ENCODE measurements at places on chromosomes 11 and 22.

GRCh38 chr22:49325531-49326395, 501.9 kb downstream of the BRD1 start:
- H3K4me3 ChIP-seq = no peak overlapping the region
- no peaks in the 10 kb centered on the region for H3K27me3 ChIP-seq
- H3K4me1 ChIP-seq = no peaks in the 10 kb centered on the region
- H3K36me3 ChIP-seq = no peaks in the 10 kb centered on the region
- DNase-seq = peak; percentile 51

- DNase-seq = no peak
- no peaks in the 10 kb centered on the region for H3K27me3 ChIP-seq
- peak overlapping the region; percentile 89 for H3K27ac ChIP-seq
- no peak overlapping the region for H3K4me3 ChIP-seq
- H3K36me3 ChIP-seq = no peaks in the 10 kb centered on the region
Observed at GRCh38 chr11:19756675-19757475, 44.2 kb downstream of the NAV2 start.

DNA sequence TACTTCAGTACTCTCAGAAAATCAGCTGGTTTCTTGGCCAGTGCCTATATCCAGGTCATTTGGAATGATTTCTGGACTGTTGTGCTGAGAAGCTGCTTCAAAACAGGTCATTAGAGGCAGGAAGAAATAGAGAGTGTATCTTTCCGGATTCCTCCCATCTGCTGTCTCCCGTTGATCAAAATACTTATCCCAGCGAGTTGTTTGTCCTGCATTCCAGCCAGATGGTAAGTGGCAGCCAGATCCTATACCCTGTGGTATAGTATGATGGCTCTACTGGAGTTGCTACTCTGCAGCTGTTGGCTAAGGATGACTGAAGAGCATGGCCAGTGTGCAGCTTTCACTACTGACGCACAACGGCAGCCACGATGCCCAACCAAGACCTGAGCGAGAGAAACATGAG, 560.9 kb upstream of the ANO5 start:
- no peaks in the 10 kb centered on the region for H3K4me1 ChIP-seq
- DNase-seq = no peak
- no peaks in the 10 kb centered on the region for H3K27me3 ChIP-seq
- H3K4me3 ChIP-seq = no peak overlapping the region

DNA sequence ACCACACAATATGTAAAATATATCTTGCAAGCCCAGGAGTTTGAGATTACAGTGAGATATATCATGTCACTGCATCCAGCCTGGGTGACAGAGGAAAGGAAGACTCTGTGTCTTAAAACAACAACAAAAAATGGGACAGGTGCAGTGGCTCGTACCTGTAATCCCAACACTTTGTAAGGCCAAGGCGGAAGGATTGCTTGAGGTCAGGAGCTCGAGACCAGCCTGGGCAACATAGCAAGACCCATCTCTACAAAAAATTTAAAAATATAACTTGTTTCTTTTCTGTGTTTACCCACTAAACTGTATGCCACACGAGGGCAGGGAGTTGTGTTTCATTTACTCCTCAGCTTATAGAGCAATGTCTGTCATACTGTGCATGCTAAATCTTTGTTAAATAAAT, 3.1 kb downstream of the ZNF280A start:
- no peaks in the 10 kb centered on the region for H3K27me3 ChIP-seq
- H3K36me3 ChIP-seq = no peaks in the 10 kb centered on the region
- no peak overlapping the region for H3K4me3 ChIP-seq
- H3K27ac ChIP-seq = no peak overlapping the region

GRCh38 chr22:41523464-41524221, 20.6 kb downstream of the POLR3H start:
- H3K4me1 ChIP-seq = no peaks in the 10 kb centered on the region
- peak overlapping the region; percentile 87 for H3K27ac ChIP-seq
- H3K36me3 ChIP-seq = peaks cover 85% of the 10 kb centered on the region
- DNase-seq = no peak
- H3K4me3 ChIP-seq = no peak overlapping the region

DNA sequence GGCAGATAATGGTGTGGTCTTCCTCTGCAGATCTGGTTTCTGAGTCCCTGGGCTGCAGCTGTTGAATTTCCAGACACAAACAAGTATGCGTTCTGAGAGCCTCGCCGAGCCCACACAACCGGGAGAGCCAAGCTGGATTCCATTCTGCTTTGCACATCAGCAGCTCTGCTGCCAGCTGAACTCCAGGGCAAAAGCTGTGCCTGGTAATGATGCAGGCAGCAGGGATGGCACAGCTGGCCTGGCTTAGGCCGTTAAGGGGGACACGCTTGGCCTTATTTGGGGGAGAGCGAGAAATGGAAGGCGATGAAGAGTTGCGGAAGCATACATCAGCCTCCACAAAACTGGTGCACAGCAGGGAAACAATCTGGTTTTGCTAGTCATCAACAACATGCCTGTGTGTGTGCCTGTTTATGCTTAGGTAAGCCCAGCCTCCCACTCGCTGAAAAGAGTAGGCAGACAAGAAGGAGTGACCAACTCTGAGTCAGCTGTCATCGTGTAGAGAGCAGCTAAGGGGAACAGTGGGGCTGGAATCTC, 25.1 kb downstream of the ADAMTS8 start:
- no peaks in the 10 kb centered on the region for H3K4me1 ChIP-seq
- peak overlapping the region; percentile 89 for H3K27ac ChIP-seq
- no peak overlapping the region for H3K4me3 ChIP-seq
- H3K36me3 ChIP-seq = no peaks in the 10 kb centered on the region
- peak; percentile 69 for DNase-seq

- H3K4me3 ChIP-seq = no peak overlapping the region
- H3K27me3 ChIP-seq = no peaks in the 10 kb centered on the region
- peak overlapping the region; percentile 89 for H3K27ac ChIP-seq
Observed at GRCh38 chr22:42702675-42703074, 18.0 kb downstream of the A4GALT start.

- DNase-seq = no peak
- no peak overlapping the region for H3K4me3 ChIP-seq
- no peaks in the 10 kb centered on the region for H3K36me3 ChIP-seq
- H3K27me3 ChIP-seq = no peaks in the 10 kb centered on the region
Observed at GRCh38 chr22:23909296-23909898, 15.2 kb downstream of the MIF start.

DNA sequence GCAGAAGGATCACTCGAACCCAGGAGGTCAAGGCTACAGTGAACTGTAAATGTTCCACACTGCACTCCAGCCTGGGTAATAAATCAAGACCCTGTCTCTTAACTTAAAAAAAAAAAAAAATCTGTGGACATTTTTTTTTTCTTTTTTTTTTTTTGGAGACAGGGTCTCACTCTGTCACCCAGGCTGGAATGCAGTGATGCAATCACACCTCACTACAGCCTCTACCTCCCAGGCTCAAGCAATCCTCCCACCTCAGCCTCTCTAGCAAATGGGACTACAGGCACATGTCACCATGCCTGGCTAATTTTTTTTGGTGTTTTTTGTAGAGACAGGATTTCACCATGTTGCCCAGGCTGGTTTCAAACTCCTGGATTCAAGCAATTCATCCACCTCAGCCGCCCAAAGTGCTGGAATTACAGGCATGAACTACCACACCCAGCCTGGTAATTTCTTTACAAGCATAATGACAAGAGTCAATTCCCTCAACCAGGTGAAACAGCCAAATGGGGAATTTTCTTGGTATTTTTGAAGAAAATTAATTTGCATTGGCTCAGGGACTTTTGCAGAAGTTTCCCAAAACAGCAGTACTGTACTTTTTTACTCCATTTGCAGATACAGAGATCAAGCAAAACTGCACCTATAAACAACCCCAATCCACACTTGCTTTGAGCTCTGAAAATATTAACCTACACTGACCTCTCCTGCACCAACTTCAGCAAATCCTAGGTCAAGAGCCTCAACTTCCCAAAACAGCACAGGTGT, 44.0 kb downstream of the MRTFA start:
- no peak for DNase-seq
- no peaks in the 10 kb centered on the region for H3K4me1 ChIP-seq
- no peaks in the 10 kb centered on the region for H3K36me3 ChIP-seq
- H3K4me3 ChIP-seq = no peak overlapping the region
- H3K27ac ChIP-seq = no peak overlapping the region

DNA sequence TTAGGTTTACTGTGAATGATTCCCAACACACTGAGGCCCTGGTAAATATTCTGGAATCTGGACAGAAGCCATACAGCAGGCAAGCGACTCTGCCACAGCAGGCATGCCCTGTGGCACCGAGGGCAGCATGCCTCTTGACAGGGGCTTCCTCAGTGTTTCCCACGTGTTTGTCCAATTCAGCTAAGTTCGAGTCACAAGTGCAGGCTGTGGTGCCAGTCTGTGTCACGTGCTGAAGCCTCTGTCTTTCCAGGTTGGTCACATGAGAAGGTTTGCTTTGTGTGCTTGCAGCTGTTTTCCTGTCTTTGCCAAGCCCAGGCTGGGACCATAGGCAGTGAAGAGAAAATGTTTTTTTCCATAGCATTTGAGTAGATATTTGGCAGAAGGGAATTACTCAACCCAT, 2.4 kb upstream of the PPFIBP2 start:
- DNase-seq = peak; percentile 75
- H3K27ac ChIP-seq = peak overlapping the region; percentile 92
- peaks cover 33% of the 10 kb centered on the region for H3K4me1 ChIP-seq
- no peaks in the 10 kb centered on the region for H3K27me3 ChIP-seq
- H3K36me3 ChIP-seq = no peaks in the 10 kb centered on the region

All from right atrium auricular region (tissue), 2 donors.